ENCODE measurements at places on chromosomes 11 and 22.

- no peak for DNase-seq
Observed at GRCh38 chr22:35593891-35594470, 23.1 kb downstream of the MB start.

DNA sequence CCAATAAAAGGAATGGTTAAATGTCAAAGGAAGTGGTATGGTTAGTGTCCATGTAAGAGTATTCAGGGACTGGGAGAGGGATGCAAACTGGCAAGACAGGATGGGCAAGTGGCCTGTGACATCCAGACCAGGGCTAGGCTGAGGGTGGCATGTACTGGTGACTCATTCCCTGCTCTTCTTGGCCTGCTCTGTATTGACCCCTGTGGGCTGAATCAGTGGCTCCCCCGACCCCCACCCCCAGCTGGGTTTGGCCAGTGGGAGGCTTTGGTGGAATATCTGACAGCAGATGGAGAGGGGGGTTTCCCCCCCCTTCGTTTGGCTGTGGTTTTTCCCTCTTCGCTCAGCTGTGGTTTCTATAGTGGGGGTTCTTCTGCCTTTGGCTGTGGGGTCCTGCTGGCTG is 87.7 kb downstream of the CSNK2A3 start:
- DNase-seq, result no peak

DNA sequence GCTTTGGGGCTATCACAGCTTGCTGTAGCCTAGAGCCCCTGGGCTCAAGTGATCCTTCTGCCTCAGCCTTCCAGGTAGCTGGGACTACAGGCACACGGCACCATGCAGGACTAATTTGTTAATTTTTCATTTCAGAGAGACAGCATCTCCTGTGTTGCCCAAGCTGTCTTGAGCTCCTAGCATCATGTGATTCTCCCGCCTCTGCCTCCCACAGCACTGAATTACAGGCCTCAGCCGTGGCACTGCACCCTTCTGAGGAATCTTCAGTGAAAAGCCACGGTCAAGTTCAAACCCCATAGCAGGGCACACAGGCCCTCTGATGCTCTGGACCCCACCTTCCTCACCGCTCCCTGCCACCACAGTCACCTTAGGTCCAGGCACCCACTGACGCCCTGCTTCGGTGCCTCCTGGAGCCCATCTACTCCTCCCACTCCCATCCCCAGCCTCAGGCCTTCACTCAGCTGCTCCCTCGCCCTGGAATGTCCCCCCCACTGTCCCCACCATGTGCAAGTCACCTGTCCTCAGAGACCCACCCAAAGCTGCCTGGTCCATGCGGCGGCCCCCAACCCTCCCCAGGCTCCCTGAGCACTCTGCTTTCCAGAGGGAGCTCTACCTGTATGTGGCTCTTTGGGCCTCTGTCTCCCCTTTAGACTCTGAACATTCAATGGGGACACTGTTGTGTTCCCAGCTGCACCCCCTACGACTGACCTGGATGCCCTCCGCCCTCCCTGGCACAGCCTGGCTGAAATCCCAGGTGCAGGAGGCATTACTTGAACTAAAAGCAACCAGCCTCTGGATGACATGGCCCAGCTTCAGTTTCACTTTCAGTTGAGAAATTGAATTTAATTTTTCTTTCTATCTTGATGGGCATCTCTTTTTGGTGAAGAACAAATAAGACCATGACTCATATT is 1.6 kb downstream of the APOL2 start:
- DNase-seq, result no peak

DNA sequence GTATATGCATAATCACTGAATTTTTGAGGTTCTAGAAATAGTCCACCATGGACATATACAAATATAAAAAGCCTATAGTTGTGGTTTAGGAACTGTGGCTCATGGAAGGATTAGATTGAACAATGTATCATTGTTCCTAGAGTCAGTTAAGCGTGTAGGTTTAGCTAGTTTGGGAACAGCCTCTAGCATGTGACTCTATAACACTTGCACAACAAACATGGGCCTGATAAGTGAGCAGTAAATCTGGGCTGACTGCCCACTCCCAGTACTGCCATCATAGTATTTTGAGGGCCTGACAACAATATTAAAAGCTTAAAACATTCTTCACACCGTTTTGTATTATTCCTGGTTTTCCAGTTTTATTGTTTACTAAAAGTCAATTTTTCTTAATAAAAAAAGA is 47.0 kb downstream of the YAP1 start:
- DNase-seq, result no peak

DNA sequence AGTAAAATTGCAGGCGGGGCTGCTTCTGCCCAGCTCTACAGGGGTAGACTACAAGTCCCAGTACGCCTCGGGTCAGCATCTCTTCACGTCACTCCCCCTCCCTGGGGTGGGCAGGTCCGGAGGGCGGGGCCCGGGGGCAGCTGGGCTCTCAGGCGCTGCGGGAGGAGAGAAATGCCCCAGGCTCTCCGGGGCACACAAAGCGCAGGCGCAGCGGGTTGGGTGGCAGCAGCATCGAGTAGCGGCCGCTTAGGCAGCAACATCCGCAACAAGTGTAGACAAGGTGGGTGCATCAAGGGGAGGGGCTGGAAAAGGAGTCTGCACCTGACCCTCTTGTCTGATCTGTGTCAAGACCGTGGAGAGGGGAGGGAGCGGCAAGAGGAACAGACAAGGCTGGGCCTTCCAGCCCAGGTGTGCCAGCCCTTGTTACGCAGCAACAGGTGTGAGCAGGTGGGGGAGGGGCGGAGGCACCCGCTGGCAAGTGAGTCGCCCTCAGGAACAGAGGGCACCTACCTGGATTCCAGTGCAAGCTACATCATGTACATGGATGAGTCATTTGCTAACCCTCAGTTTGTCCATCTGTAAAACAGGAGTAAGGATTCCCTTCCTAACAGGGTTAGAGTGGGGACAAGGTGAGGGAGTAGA is 1.2 kb downstream of the PLEKHB1 start:
- peak; percentile 27 for DNase-seq

- DNase-seq, result no peak
Observed at GRCh38 chr22:17749605-17750395, 24.5 kb downstream of the BID start.

DNA sequence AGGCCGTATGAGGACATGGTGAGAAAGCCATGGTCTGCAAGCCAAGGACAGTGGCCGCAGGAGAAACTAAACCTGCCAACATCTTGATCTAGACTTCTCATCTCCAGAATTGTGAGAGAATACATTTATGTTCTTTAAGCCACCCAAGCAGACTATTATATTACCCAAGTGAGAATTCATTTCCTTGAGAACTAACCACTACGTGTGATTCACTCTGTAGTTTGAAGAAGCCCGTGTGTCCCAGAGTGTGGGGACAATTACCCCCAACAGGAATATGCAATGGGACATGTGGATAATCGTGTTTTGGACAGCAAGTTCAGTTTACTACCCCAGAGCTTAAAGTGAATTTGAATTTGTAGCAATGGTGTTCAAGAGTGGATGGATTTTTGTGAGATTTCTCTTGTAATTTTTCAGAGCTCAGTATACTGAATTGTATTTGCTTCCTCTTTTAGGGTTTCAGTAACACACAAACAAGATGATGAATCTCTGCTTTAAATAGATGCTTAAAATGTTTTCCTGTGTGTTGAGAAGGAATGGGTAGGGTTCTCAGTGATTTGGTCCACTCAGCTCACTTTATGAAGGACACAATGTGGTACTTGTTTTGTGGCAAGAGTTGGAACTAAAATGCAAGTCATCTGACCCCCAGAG is 100.0 kb upstream of the ARHGAP20 start:
- no peak for DNase-seq

DNA sequence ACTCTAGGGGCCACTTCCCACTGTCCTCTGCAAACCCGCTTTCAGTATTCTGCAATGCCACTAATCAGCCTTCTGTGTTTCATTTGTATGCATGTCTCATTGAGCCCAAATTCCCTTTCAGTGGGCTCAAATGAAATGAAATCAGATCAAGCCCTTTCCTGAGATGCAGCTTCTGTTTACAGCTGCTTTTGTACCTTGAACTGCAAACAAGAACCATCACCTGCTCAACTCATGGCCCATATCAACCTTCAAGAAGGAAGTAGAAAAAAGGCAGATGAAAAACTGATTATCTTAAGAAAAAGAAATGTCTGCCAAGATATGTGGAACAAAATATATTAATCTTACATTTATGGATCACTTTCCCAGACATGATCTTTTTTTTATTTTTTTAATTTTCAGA is 141.1 kb upstream of the ARHGAP42 start:
- DNase-seq, result no peak

- no peak for DNase-seq
Observed at GRCh38 chr11:111205632-111206385, 39.7 kb upstream of the POU2AF2 start.

DNA sequence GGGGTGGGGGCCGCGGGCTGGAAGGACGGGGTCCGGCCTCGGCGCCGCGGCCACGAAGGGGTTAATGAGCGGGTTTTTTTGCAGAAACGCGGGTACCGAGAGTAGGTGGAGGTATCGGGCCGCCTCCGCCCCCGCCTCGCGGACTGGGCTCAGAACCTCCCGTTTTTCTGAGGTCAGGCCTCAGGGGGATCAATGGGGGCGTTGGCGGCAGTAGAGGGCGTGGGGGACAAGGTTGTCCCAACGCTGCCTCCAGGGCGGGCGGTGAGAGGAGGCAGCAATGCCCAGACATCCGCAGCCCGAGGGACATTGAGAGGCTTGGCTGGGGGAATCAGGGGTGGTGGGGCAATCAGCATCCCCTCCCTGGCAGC is 34.8 kb upstream of the PRODH start:
- DNase-seq, result no peak

DNA sequence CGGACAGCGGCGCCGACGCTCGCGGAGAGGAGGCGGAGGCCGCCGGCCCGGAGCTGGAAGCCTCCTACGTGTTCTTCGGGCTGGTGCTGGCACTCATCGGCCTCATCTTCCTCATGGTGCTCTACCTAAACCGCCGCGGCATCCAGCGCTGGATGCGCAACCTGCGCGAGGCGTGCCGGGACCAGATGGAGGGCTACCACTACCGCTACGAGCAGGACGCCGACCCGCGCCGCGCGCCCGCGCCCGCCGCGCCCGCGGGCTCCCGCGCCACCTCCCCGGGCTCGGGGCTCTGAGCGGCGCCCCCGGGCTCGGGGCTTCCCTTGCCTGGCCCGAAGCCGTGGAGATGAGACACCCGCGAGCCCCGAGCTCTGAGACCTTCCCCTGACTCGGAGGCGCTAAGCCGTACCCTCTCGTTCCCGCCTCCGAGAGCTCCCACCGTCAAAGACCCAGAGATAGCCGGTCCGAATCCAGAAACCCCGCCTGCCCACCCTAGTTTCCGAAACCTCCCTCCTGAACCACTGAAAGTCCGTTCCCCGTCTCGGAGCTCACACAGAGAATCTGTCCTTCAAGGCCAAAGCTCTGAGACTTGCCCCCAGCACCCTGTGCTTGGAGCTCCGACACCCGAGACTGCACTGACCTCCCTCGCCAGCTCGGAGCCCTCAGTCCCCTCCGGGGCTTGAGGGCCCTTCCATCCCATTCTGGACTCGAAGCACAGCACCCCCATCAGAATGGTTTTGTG is 1.5 kb downstream of the TPBGL start:
- DNase-seq, result no peak

- peak; percentile 31 for DNase-seq
Observed at GRCh38 chr11:17927681-17928343, 85.0 kb downstream of the SERGEF start.

DNA sequence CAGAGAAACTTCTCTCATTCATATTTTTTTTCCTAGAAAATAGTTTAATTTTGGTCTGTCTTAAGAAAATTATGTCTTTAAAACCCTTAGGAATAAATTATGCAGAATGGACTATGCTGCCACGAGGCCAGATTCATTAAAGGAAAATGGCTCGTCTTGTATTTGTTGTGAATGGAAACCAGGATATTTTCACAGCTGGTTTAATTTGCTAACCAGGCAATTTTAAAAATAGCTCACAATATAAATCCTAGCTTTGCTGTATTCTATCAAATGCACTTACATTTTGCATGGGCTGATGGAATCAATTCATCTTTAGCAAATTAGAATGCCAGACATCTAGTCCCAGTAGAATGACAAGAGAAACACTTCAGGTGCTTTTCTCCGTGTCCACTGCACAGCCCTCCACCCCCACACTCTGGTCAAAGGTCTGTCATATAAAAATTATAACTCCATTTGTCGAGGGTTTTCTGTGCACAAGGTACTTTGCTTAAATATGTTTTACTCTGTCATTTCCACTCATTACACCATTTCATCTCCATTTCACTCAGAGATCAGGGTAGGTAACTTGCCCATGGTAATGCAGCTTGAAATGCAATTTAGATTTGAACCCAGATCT is 20.3 kb upstream of the TNRC6B start:
- no peak for DNase-seq

GRCh38 chr11:71240865-71241691 is 11.3 kb downstream of the SHANK2 start:
- no peak for DNase-seq

- no peak for DNase-seq
Observed at GRCh38 chr11:111698852-111699559, 67.2 kb downstream of the PPP2R1B start.

DNA sequence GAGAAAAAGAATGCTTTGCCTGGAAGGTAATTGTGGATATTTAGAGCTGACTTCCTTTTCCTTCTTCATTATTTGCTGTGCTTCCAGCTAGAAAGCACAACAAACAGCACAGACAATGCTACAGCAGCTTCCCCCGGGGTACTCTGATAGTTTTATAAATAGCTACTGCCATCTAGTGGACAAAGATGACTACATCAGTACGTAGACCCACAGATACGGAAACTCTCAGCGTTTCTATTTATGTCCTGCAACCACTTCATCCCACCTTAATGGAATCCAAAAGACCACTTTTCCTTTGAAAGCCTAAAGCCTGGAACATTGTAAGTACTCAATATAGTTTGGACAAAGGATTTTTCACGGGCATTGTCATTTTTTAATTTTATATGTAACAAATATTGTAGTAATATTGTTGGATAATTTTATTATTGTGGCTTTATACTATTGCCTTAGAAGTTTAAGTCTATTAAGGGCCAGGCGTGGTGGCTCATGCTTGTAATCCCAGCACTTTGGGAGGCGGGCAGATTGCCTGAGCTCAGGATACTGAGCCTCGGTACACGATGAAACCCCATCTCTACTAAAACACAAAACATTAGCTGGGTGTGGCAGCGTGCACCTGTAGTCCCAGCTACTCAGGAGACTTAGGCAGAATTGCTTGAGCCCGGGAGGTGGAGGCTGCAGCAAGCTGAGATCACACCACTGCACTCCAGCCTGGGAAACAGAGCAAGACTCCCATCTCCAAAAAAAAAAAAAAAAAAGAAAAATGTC is 7.5 kb downstream of the HSPA8 start:
- DNase-seq, result peak; percentile 62

DNA sequence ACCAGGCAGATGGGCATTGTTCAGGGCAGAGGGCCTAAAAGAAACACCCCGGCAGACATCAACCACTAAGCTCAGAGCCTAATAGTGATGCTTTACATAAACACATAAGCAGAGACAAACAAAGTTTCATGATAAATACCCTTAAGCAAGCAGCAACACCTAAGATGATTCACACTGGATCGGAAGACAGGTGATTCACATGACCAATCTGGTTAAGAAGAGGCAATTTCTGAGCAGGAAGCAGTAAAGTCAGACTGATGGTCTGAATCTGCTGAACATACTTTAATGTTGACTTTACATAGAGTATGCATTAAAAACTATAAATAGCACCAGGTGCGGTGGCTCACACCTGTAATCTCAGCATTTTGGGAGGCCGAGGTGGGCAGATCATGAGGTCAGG is 56.1 kb downstream of the SYN3 start:
- DNase-seq, result no peak

GRCh38 chr11:30281476-30282288 is 41.2 kb upstream of the ARL14EP start:
- no peak for DNase-seq

GRCh38 chr22:38016182-38017151 is 32.1 kb upstream of the SOX10 start:
- no peak for DNase-seq

- no peak for DNase-seq
Observed at GRCh38 chr22:30286813-30287647, 2.3 kb downstream of the CASTOR1 start.

All from right renal cortex interstitium (tissue), 3 donors.